ENCODE measurements at places on chromosomes 1 and 21. TPM values are rescaled to one million over a fixed set of nuclear protein-coding genes. Genes with fewer than 3 reads are reported as not detected.

Gene LCE2A
- total RNA-seq: not detected

Gene C1QA
- not detected for total RNA-seq

Gene LCE1B
- total RNA-seq: not detected

Gene HYI
- 51.7 TPM for total RNA-seq

Gene RNF186
- not detected for total RNA-seq

Gene CHAF1B
- 9.6 TPM for total RNA-seq

Gene HMCN1
- 1.3 TPM for total RNA-seq

Gene CCDC27
- total RNA-seq: not detected

Gene SUSD4
- total RNA-seq: 3.2 TPM

Gene TMEM201
- 9.7 TPM for total RNA-seq

Gene IFI44L
- total RNA-seq: 0.28 TPM

Gene C1orf74
- total RNA-seq: 13.6 TPM

Gene BCAN
- not detected for total RNA-seq

Gene VASH2
- total RNA-seq: 0.05 TPM

Gene EFNA3
- 20.9 TPM for total RNA-seq

Gene KIAA0040
- 5.6 TPM for total RNA-seq

Gene TRIM58
- total RNA-seq: not detected

Gene ZNF692
- 29.3 TPM for total RNA-seq

Gene TNFSF4
- total RNA-seq: 1.1 TPM
